ENCODE measurements at places on chromosomes 4 and X. TPM values are rescaled to one million over a fixed set of nuclear protein-coding genes. Genes with fewer than 3 reads are reported as not detected.

Gene SAT1
- 148 TPM for total RNA-seq

Gene STK32B
- 0.50 TPM for total RNA-seq

Gene SSX1
- not detected for total RNA-seq

Gene ATP2B3
- total RNA-seq: not detected

Gene EIF1AX
- total RNA-seq: 21.8 TPM

Gene ARHGEF6
- 20.5 TPM for total RNA-seq

Gene PAGE3
- total RNA-seq: not detected

Gene POU3F4
- total RNA-seq: not detected

Gene GYPA
- not detected for total RNA-seq

Gene KLHL8
- total RNA-seq: 15.7 TPM

Gene ZFYVE28
- total RNA-seq: 8.2 TPM

Gene CFAP299
- total RNA-seq: 16.2 TPM

Gene F11
- total RNA-seq: not detected

Gene TRIML2
- 0.26 TPM for total RNA-seq

Gene FAT4
- total RNA-seq: 17.8 TPM

Gene CABS1
- total RNA-seq: not detected

Gene EXOC1L
- not detected for total RNA-seq

Gene ANXA10
- 0.17 TPM for total RNA-seq

Gene TKTL1
- total RNA-seq: not detected

Gene CXCL6
- 0.77 TPM for total RNA-seq

Gene CTAG1B
- not detected for total RNA-seq

Gene L1CAM
- total RNA-seq: 0.99 TPM

Gene SCRG1
- 0.17 TPM for total RNA-seq

Gene RNF128
- total RNA-seq: 8.1 TPM

Gene TRIM60
- total RNA-seq: not detected

Gene PFKFB1
- not detected for total RNA-seq

Gene IL15
- 14.9 TPM for total RNA-seq

Gene PPP4R3C
- total RNA-seq: not detected

Gene LRCH2
- total RNA-seq: 12.8 TPM

Gene SNCA
- total RNA-seq: 6.8 TPM

Gene HSFX4
- total RNA-seq: not detected

Gene ZNF330
- total RNA-seq: 44.9 TPM

Gene CT45A10
- total RNA-seq: not detected

Gene C4orf51
- not detected for total RNA-seq

Gene RBM10
- total RNA-seq: 39.5 TPM

Gene CXorf49B
- not detected for total RNA-seq

Gene TSPAN6
- total RNA-seq: 35.4 TPM

Gene CYLC1
- not detected for total RNA-seq

Gene PDZD11
- total RNA-seq: 53.3 TPM

Gene GPAT3
- total RNA-seq: 2.1 TPM

Gene FGB
- not detected for total RNA-seq

Gene SLITRK4
- 0.99 TPM for total RNA-seq

Gene RTL5
- 4.5 TPM for total RNA-seq

Gene SLC25A31
- not detected for total RNA-seq

Gene ZCCHC4
- total RNA-seq: 13.6 TPM

Gene HSFX3
- total RNA-seq: not detected

Gene RAI2
- total RNA-seq: 1.3 TPM

Gene CHM
- 18.7 TPM for total RNA-seq

Gene TEX13B
- not detected for total RNA-seq

Gene ETDA
- not detected for total RNA-seq

Gene S100G
- total RNA-seq: not detected

Gene SPANXA1
- total RNA-seq: not detected

Gene CD99L2
- total RNA-seq: 36.2 TPM

Gene GPR82
- not detected for total RNA-seq

Gene BEX1
- not detected for total RNA-seq
